ENCODE measurements at places on chromosomes 16 and 17.
A peak's percentile ranks its signal among the peaks of the same experiment; 100 is the strongest.

GRCh38 chr16:83619381-83620150 is 188.2 kb upstream of the HSBP1 start:
- no peak for DNase-seq
- no peaks in the 10 kb centered on the region for H3K27me3 ChIP-seq
- H3K4me1 ChIP-seq: peaks cover 7% of the 10 kb centered on the region
- H3K36me3 ChIP-seq: no peaks in the 10 kb centered on the region
- no peak overlapping the region for H3K27ac ChIP-seq

- peaks cover 16% of the 10 kb centered on the region for H3K4me1 ChIP-seq
- peak overlapping the region; percentile 81 for H3K4me3 ChIP-seq
- peaks cover 77% of the 10 kb centered on the region for H3K27me3 ChIP-seq
- no peak overlapping the region for H3K27ac ChIP-seq
Measured at GRCh38 chr17:42421507-42422338, 1.3 kb downstream of the CAVIN1 start.

- no peaks in the 10 kb centered on the region for H3K27me3 ChIP-seq
- DNase-seq: no peak
- H3K4me3 ChIP-seq: no peak overlapping the region
- no peak overlapping the region for H3K27ac ChIP-seq
- H3K4me1 ChIP-seq: peaks cover 31% of the 10 kb centered on the region
- no peaks in the 10 kb centered on the region for H3K36me3 ChIP-seq
Measured at GRCh38 chr17:9906616-9907015, 1.5 kb upstream of the RCVRN start.

DNA sequence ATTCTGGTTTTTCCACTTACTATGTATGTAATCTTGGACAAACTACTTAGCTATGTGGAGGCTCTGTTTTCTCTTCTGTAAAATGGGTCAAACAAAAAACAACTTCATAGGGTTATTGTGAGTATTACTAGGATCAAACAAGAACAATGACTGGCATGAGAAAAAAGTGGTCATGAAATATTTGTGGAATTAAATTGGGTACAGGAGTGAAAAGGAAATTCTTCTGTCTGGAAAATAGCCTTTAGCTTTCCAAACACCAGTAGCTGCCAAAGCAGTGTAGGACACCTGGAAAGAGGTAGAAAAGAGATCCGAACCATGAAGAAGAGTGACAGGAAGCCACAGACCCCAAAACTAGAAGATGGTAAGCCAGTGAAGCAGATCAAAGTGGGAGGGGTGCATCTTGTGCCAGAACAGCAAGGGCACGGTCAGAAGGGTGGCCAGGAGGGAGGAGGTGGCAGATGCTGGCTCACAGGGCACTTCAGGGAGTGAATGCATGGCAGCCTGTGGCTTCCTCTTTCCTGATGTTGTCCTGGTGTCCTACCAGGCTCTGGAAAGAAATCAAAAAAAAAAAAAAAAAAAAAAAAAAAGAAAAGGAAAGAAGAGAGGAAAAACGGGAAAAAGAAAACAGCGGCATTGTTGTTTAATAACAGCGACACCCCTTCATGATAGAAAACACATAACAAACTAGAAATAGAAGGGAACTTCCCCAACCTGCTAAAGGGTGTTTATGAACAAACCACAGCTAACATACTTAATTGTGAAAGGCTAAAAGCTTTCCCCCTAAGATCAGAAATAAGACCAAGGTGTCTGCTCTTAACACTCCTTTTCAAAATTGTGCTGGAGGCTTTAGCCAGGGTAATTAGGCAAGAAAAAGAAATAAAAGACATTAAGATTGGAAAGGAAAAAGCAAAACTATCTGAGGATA is 67.9 kb downstream of the PCTP start:
- H3K4me3 ChIP-seq: no peak overlapping the region
- no peaks in the 10 kb centered on the region for H3K36me3 ChIP-seq
- no peak overlapping the region for H3K27ac ChIP-seq
- no peak for DNase-seq

DNA sequence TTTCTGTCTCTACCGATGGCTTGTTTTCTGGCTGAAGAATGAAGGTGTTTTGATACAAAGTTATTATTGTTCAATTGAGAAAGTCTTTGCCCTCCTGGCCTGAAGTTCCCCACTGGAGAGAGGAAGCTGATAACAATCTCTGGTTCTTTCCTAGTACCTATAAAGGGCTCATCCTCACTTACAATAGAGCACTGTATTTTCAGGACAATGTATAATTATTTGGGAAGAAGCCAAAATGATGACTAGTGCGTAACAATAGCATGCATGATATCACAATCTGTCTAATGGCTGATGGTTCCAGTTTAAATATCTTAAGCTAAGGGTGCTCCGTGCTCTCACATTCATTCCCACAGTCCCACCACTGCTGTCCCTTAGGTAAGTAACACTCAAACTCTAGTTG is 230.7 kb downstream of the IRX3 start:
- peaks cover 23% of the 10 kb centered on the region for H3K4me1 ChIP-seq
- no peaks in the 10 kb centered on the region for H3K36me3 ChIP-seq
- no peak overlapping the region for H3K27ac ChIP-seq
- DNase-seq: no peak
- no peak overlapping the region for H3K4me3 ChIP-seq

DNA sequence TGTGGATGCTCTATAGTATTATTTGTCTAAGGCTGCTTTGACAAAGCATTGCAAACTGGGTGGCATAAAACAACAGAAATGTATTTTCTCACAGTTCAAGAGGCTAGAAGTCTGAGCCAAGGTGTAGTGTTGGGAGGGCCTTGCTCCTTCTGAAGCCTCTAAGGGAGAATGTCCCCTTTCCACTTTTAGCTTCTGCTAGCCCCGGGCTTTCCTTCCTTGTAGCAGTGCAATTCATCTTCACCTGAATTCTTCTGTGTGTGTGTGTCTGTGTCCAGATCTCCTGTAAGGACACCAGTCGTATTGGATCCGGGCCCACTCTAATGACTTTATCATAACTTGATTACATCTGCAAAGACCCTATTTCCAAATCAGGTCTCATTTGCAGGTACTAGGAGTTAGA is 18.1 kb downstream of the KCNJ16 start:
- H3K27me3 ChIP-seq: no peaks in the 10 kb centered on the region
- no peak overlapping the region for H3K4me3 ChIP-seq
- H3K36me3 ChIP-seq: no peaks in the 10 kb centered on the region
